ENCODE measurements at places on chromosomes 6 and 20.

GRCh38 chr20:51434580-51435247 is 107.8 kb downstream of the NFATC2 start:
- no peak for DNase-seq

DNA sequence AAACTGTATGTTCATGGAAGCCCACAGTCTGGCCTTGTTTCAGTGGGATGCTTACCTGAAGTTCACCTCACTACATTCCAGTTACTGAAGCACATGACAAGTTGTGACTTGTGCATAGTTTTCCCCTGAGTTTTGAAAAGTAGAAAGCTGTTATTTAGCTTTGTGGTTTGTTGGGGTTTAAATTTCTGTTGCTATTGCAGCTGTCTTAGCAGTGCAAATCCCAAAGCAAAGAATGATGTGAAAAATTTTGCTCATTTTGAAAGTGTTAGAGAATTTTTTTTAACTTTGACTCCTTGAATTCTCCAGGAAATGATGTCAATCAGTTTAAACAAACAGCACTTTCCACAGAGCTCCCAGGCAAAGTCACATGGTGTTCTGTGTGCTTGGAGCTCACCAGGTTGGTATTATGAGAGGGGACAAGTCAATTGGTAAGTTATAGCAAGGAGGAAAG is 268.4 kb downstream of the ADGRG6 start:
- no peak for DNase-seq

- no peak for DNase-seq
Measured at GRCh38 chr6:88008831-88009231, 38.8 kb upstream of the SPACA1 start.

DNA sequence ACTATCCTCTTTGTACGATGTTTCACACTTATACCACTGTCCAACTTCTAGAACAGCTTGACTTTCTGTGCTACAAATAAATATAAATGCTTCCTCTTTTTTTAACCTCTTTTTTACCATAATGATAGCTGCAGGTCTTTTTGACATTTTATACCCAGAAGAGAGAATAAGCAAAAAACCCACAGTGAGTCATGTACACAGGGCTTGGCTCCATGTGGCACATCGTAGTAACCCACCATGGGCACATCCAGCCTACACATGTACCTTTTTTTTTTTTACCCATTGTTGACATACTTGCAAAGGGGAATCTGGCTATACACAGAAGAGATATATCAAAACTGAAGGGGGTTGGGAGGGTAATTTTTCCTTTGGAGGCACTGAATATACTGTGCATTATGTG is 59.5 kb upstream of the RSPO3 start:
- no peak for DNase-seq

DNA sequence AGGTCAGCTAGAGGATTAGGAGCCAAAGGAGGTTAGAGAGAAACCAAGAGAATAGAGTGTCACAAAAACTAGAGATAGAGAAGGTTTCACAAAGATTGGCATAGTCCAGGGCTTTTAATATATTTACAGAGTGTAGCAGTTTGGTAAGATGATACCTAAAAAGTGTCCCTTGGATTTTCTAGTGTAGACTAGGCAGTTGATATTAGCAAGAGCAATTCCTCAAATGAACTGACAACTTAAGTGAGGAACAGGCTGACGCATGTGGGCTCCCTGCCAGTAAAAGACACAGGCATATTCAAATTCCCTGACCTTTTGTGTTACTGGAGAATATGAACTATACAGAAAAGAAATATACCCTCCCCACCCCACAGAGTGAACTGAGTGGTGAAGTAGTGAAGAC is 40.1 kb downstream of the VTA1 start:
- DNase-seq: peak; percentile 67

DNA sequence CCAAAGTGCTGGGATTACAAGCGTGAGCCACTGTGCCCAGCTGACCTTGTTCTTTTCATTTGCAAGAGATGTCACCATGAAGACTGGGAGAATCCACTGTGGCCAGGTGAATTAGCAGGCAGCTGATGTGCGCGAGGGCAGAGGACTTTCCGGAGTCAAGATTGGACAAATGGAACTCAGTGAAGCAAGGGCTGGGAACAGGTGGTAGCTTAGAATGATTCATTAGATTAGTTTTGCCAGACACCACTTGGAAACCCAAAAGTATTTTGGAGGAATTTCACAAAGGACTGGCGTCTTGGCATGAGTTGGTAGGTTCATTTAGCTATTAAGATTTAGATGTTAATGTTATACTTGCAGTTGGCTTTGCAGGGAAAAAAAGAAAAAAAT is 4.7 kb upstream of the AKAP7 start:
- no peak for DNase-seq

DNA sequence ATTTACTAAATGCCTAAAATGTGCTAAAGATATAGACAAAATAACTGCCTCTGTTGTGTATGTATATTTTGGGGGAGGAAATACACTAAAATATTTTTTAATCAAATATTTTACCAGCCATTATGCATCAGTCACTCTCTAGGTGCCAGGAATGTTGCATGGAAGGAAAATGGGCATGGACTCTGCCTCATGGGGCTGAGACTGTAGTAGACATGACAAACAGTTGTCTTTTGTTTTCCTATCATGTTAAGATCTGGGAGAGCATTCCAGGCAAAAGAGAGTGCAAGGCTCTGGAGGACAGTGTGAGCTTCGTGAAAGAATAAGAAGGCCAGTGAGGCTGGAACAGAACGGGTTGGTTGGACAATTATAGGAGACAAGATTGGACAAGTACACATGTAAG is 26.5 kb downstream of the HLA-DOB start:
- no peak for DNase-seq

GRCh38 chr6:166872531-166873009 is 83.8 kb downstream of the RNASET2 start:
- no peak for DNase-seq

GRCh38 chr6:52190409-52190808 is 4.2 kb downstream of the IL17A start:
- DNase-seq: no peak

All from Right ventricle myocardium superior (tissue), 1 donor.